ENCODE measurements at places on chromosomes 16 and 17.

GRCh38 chr16:83599789-83600462 lies 207.9 kb upstream of the HSBP1 start:
- DNase-seq, result no peak

DNA sequence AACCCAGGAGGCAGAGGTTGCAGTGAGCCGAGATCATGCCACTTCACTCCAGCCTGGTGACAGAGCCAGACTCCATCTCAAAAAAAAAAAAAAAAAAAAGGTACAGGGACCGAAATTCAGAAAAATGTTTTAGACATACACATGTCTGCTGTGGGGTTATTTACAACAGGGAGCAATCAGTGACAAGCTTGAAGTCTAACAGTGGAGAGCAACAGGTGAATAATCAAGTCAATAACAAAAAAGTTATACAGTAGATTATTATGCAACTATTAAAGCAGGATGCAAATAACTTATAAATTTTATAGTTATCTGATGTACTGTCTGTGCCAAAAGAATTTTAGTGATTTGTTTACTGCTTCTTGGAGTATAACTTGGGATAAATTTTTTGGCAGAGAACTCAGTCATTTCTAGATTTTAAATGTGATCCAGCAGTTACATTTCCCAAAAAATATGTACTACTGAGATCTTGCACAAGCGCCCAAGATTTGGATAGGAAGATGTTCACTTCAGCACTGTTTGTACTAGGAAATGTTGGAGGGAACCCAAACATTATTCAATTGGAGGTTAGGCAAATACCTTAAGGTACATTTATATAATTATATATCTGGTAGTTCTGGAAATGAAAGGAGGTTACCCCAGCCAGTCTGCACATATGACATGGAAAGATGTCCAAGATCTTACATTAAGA lies 34.1 kb downstream of the EEF2K start:
- no peak for DNase-seq

- DNase-seq, result no peak
Measured at GRCh38 chr17:31096106-31096436, 1.3 kb downstream of the NF1 start.

- no peak for DNase-seq
Measured at GRCh38 chr16:79288066-79288465, 312.5 kb downstream of the MAF start.

DNA sequence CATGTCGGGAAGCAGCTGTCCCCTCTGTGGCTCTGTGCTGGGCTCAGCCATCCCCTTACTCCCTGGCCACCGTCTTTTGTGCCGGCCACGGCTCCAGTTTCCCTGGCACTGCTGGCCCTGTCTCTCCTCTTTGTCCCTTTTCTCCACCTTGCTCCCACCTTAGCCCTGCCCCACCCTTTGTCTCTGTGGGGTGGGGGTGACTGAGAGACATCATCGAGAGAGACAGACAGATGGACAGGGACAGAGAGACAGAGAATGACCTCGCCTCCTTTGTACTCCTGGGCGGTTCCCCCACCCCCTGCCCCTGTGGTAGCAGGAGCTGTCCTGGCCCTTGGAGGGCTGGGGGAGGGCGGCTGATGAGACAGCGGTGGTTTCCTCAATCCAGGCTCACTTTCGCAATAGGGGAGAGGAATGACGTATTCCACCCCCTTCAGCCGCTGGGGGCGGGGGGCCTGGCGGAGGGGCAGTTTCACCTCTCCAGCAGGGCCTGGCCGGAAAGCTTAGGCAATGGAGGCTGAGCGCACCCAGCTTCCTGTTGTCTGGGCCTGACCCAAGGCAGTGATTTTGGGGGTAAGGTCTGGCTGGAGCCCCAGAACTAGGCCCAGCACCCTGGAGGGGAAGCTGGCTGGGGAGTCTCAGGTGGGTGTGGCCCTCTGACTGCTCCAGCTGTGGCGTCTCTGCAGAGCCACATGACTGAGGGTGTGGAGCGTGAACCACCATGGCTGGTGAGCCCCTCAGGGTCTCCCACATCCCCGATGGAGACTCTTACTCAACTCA lies 7.3 kb downstream of the FMNL1 start:
- peak; percentile 60 for DNase-seq

- no peak for DNase-seq
Measured at GRCh38 chr17:32302860-32303649, 37.4 kb downstream of the RHBDL3 start.

GRCh38 chr16:89448656-89449055 lies 41.7 kb downstream of the ANKRD11 start:
- DNase-seq, result no peak

Measured in substantia nigra (tissue), 51 donors.